ENCODE measurements at places on chromosomes 12 and 14. TPM values are rescaled to one million over a fixed set of nuclear protein-coding genes. Genes with fewer than 3 reads are reported as not detected.

The NEUROD4 gene
- not detected for total RNA-seq

DNA sequence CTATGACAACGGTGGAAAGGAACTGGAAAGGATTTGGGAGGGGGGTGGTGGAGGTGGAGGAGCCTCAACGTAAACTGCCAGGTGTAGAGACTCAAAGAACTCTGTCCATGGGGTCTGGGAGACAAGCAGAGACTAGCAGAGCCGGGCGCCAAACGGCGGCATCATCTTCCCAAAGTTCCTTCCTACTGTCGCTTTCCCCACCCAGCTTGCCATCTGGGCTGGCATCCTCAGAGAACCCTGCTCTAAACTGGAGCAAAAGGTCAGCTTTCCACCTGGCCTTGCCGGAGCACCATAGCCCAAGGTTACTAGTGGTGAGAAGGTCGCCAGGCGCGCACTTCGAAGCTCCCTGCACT, 4.0 kb upstream of the IRF2BPL start:
- no peak for DNase-seq

DNA sequence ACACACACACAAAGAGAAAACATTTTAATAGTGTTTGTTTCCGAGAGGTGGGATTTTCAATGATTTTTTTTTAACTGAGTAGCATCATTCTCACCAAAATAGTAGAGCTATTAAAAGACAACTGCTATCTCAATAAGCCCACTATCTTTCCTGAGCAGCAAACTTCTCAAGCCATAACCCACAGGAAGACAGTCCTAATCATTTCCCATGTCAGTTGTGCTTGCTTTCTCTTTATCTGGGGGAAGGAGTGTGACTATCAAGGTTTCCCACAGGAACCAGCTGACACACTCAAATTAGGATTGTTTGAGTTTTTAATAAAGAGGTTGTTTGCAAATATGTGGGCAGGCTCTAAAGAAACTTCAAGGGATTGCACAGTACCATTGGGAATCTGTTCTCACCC, 4.9 kb upstream of the MAX start:
- DNase-seq: no peak

DNA sequence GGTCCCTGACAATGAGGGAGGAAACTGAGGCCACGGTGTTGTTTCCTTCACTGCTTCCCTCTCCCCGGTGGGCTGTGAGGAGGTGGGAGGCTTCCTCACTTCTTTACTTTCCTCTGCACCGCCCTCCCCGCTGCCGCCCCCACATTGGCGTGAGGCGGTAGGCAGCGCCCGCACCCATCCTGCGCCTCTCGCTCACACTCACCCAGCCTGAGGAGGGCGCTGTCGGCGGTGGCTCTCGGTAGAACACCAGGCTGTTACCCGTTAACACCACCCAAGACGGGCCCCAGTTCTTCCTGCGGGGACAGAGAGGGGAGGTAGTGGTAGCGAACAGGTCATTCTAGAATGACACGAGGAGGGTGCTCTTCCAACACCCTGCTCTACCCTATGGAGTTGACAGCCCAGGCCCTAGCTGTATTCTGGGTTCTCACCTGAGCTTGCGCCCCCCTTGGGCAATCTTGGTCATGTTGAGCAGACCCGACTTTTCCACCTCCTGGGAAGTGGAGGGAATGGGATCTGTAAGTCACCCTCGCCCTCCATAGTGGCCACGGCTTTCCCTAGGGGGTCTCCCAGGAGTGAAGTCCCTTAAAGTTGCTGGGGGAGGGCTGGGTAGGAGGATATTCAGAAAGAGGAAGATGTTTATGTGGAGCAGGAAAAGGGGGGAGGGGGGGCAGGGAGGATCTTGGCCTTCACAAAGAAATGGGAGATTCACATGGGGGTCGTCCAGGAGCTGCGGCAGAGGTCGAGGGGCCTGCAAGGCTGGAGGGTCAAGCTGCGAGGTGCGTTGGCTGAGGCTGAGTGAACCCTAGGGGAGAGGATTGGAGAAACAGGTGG, 3.3 kb downstream of the ARHGAP9 start:
- DNase-seq: no peak

DNA sequence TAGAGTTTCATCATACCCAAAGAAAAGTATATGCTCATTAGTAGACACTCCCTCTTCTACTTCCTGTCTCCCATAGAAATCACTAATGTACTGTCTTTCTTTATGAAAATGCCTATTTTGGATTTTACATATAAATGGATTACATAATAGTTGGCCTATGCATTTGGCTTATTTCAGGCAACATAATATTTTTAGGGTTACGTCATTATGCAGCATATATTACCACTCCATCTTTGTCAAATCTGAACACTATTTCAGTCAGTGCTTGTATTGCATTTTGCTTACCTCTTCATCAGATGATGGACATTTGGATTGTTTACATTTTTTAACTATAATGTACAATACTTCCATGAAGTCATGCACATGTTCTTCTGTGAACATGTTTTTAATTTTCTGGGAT, 1406.1 kb downstream of the LRFN5 start:
- no peak for DNase-seq

DNA sequence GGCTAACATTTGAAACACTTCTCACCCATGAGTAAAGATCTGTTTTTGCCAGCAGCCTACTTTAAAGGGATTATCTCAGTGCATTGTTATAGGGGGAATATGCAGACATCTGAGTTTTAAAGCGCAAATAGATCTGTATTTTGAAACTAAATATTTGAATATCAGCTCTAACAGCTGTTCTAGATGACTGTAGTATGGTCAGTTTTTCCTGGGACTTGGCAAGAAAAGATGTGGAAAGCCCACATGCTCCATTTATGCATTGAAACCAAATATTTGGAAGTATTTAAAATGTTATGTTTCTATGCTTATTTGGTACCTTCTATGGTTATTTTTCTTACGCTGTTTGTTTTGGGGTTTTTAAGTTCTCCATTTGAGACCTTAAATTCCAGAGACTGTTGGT, 41.7 kb downstream of the RIC8B start:
- DNase-seq: no peak

DNA sequence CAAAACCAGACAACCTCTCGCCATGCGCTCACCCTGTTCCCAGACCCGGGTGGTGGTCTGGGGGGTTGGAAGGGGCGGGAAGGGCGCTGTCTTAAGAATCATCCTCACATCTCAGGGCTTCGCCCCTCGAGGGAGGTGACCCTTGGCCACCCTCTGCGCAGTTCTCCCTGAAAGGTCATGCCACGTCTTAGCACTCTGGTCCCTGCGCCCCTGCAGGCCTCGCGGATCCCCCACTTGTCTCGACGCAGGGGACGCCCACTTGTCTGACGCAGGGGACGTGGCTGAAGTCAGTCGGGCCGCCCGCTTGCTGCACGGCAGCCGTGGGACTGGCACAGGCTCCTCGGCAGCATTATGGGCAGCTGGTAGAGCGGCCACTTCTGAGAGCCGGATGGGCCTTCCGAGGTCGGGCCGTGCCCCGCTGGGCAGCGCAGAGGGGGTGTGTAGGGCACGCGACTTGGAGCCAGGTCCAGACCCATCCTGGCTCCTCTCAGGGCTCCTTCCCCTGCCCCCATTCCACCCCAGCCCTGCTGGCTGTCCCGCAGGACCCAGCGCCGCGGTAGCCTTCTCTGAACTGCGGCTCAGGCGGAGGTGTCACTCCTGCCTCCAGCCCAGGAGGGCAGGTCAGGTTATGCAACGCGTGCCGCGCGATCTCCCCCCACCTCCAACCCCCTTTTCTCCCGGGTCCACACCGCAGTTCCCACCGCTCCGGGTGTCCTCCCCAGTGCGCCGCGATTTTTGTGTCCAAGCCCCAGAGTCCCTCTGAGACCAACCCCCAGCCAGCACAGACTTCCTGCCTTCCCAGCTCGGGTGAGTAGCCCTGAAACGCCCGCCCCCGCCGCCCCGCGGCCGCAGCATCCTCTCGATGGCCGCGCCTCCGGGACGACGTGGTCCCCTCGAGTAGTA, 40.9 kb upstream of the CAPRIN2 start:
- no peak for DNase-seq

GRCh38 chr14:67666750-67667449, 7.5 kb downstream of the VTI1B start:
- DNase-seq: peak; percentile 81

The A2ML1 gene
- total RNA-seq: not detected

GRCh38 chr14:79916892-79917291, 294.4 kb downstream of the DIO2 start:
- no peak for DNase-seq

- DNase-seq: no peak
Measured at GRCh38 chr12:835754-836518, 83.6 kb downstream of the WNK1 start.

GRCh38 chr14:52014601-52015267, 25.4 kb downstream of the RTRAF start:
- DNase-seq: no peak

The MANSC1 gene
- total RNA-seq: not detected

The TSHR gene
- not detected for total RNA-seq

DNA sequence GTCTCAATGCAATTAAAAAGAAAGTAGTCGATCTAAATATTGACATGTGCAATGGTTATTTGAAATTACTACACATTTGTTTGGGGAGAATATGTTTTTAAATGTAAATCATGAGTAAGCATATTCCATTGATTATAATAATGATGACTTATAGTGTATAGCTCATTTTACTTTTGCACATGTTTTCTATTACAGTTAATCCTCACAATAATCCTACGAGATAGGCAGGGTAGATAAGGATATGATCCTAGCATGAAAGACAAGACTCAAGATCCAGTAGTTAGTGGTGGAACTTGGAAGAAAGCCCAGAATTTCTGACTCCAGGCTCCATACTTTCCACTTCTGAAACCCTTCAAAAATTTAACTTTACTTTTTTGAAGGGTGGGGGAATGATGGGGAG, 94.0 kb downstream of the NAV3 start:
- DNase-seq: no peak

The DNAI7 gene
- not detected for total RNA-seq

GRCh38 chr12:10497602-10498001, 8.1 kb upstream of the EIF2S3B start:
- no peak for DNase-seq

DNA sequence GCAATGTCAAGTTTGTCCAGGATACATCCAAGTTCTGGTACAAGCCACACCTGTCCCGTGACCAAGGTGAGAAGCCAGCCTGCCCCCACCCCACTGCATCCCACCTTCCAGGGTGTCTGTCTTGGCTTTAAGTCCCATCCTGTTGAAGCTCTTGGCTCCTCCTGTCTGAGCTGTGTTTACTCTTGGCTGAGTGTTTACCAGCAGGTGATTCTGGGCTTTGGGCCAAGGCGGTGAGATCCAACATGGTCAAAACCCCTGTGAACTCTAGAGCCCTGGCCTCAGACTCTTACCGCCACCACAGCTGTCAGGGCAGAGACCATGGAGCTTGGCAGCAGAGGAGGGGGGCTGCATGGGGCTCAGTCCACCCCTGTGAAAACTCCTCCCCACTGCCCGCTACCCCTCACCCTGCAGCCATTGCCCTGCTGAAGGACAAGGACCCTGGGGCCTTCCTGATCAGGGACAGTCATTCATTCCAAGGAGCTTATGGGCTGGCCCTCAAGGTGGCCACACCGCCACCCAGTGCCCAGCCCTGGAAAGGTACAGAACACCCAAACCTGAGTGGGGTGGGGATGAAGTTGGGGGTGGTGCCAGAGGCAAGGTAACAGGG, 11.6 kb downstream of the TNS2 start:
- DNase-seq: peak; percentile 65

GRCh38 chr12:29566441-29566840, 69.0 kb upstream of the OVCH1 start:
- DNase-seq: no peak

DNA sequence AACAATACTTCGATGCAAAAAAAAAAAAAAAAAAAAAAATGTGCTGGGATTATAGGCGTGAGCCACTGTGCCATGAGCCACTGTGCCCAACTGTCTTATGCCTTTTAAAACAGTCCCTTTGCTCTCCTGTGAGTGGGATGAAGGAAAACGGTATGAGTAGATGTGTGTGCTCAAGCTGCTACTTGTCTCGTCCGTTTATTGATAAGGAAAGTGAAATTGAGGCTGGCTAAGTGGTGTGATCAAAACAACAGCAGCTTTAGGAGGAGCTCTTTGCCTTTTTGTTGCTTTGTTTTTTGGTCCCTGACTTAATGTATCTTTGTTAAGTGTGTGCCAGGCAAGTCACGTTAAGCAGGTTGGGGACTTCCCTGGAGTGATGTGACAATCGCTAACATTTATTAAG, 275.9 kb downstream of the TMEM132C start:
- DNase-seq: no peak

The PMCH gene
- total RNA-seq: not detected

The CISTR gene
- total RNA-seq: not detected

DNA sequence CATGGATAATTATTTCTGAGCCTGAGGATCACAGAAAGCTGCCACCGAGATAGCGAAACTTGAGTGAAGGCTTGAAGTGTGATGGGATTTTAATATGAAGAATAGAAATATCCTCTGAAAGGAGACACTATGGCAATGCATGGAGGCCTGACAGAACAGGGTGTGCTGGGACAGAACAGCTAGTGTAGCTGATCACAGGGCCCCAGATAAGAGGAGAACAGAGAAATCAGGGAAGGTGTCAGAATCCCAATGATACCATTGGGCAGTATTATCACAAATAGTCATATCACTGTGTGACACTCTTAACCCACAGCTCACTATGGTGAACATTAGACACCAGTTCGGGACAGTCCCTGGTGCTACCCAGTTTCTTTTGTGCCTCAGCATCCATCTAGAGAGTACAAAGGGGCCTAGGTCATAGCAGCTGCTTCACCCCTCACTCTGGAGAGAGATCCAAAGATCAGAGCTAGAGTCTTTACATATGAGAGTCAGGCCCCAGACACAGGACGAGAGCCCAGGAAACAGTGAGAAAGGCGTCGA, 506 bp upstream of the OR10P1 start:
- no peak for DNase-seq

The RNU6-8 gene
- total RNA-seq: not detected

DNA sequence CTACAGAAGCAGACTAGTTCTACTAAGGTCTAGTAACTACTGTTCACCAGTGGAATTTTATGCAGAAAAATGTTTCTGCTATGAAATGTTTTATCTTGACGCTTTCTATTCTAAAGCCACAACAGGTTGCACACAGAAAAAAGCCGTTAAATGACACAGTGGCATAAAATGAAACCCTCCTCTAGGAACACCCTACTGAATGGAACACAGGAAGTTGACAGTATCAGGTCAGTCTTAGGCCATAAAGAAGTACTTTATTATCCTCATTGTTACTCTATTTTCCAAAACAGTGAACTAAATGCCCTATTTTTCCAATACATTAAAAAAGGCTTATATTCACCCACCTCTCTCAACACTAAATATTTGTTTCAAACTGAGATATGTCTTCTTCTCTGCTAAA, 21.9 kb downstream of the EPS8 start:
- no peak for DNase-seq

- peak; percentile 75 for DNase-seq
Measured at GRCh38 chr12:124745891-124746570, 117.6 kb downstream of the SCARB1 start.

The GRIN2B gene
- total RNA-seq: 2.0 TPM

DNA sequence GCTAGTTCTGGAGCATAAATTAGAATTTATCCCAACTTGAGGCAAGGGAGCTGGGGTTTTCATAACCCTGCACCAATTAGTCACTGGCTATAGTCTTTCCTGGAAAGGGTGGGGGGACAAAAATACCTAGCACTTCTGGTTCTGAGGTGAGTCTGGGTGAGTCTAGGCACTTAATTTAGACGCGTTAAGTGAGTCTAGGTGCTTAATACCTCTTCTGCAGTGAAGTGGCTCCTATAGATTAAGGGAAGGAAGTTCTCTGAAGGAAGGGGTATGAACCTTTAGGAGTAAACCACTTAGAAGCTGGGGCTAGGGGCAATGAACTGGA, 251.7 kb downstream of the EFCAB11 start:
- no peak for DNase-seq

All from Karpas-422 (cell line).